ENCODE measurements at places on chromosomes 16 and 17. TPM values are rescaled to one million over a fixed set of nuclear protein-coding genes. Genes with fewer than 3 reads are reported as not detected.

LYZL6 gene
- not detected for polyA plus RNA-seq

NPB gene
- polyA plus RNA-seq, result 1.1 TPM

ZNF778 gene
- 7.3 TPM for polyA plus RNA-seq

LRRC37A gene
- 3.4 TPM for polyA plus RNA-seq

CA5A gene
- polyA plus RNA-seq, result 0.11 TPM

GRCh38 chr17:66087073-66087472 lies 104.9 kb downstream of the CEP112 start:
- DNase-seq, result no peak

DNA sequence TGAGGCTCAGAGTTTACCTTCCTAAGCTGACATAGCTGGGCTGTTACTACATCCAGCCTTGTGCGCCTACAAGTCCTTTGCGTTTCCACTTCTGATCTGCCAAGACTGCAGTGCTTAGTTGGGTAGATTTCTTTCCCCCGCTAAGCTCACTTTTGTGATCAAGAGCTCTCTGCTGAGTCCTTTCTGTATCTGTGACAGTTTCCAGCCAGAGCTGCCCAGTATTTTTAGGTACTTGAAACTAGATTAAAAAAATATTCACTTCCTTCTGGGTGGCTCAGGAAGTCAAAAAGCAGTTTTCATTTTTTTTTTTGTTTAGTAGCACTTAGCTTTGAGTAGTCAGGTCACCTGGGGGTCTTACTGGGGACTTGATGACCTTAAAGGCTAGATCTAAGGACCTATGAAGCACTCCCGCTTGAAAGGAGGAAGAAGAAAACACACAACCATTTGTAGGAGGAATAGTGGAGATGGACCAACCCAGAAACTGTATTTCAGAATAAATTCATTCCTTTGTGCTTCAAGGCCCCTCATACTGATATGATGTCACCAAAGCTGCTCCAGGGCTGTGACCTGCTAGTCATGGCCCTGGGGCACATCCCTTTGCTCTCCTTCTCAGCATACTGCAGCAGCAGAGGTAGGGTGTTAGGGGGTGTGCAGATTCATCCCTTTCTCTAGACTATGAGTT lies 75.6 kb upstream of the HNF1B start:
- no peak for DNase-seq

DNA sequence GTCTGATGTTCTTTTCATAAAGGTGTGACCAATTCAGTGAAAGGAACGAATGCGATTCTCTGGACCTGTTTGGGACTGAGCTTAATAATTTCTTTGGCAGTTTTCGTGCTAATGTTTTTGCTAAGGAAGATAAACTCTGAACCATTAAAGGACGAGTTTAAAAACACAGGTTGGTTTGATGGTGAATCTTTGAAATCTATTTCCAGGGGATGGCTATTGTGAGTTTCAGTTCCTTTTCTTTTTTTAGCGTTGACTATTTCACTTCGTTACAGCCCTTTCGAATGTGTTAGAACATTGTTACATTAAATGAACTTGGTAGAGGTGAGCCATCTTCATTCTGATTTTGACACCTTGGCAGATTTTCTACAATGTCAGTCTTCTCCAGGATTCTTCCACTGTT lies 1.2 kb downstream of the TNFRSF17 start:
- DNase-seq, result no peak
